ENCODE measurements at places on chromosomes 13 and 19.

DNA sequence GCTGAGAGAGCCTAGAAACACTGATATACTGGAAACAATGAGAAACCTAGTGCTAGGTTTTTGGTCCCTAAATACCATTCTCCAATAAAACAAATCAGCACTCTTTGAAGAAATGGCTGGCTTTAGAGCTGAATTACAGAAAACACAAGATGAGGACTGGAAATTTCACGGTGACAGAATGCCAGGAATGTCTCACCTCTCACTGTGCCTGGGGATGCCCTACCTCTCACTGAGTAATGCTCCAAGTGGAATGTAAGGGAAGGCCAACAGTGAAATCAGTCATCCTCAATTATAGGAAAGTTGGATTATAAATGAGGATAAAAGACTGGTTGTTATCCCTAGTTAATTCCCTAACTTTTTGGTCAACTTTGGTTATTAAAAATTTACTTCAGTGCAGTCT lies 259.0 kb downstream of the NALCN start:
- no peak for DNase-seq

DNA sequence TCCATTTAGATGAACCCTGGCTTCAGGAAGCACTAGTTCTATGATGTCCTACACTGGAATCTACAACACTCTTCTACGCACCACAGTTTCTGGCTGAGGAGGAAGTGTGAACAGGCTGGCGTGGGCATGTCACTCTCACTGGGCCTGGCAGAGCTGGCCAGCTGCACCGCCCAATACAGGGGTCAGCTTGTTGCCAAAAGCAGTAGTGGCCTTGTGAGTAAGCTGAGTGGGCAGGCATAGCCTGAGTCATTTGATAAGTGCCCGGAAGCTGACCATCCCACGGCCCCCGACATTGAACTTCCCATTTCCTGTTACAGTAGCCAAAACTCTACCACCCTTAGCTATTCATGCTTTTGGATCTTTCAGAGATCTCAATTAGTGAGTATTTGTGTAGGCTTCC lies 240.9 kb upstream of the SERP2 start:
- no peak for DNase-seq

DNA sequence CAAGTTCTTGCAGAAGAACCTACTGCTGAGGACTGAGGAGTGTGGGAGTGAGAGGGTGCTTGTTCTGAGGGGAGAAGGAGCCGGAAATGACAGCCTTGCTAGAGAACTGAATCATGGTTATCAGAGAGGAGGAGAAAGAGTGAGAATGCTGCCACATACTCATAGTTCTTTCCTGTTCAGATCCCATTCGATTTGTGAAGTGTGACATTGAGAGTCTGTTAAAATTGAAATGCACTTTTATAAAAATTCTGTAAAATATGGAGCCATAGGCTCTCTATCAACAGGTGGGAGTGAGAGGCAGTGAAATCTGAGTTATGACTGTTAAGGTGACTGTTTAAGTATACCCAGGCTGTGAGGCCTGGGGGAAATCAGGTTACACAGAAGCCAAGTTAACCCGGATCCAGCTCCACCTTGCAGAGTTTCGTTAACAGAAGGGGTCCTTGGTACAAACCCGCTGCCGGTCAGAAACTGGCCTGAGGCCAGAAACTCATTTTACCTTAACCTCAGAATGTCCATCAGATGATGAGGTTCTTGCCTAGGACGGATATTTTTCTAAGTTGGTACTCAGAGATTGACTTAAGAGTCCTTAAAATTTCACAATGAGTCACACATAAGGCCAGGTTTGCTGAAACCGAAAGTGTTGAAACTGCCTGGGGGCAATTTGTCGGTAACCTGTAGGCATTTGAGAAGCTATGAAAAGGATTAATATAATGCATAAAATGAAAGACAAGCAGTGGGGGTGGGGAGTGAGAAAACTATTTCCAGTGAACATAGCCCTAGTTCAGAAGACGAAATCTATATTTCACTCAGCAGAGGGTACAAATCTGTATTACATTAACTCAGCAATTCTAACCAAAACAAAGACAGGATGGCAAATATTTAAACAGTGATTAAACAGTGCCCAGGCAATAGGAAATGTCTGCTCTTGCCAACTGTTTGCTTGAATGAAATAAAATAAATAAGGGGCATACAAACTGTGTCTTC lies 350.5 kb downstream of the KCNRG start:
- DNase-seq: peak; percentile 6

DNA sequence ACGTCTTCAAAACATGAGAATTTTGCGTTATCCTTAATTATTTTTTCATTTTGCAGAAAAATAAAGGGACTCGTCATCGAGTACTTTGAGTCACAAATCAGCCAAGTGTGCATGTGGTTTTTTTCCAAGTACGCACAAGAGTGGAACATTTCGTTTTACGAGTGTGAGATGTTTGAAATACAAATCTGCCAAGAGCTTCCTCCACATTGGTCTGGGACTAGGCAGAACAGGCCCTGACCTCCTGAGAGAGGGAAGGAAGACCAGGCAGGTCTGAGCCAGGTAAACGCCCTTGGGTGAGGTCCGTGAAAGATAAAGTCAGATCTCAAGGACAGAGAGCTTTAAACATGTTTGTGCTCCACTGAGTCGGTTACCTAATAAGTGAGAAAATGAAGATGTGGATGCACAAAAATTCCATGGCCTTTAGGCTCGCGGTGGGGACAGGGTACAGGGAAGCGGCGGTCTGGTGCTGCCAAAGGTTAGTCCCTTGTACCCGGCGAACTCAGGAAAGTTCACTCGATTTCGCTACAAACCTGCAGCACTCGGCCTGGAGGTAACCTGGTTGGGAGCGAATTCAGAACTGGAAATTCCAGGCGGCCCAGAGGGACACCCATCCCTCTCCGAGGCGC lies 473 bp upstream of the ITM2B start:
- DNase-seq: no peak

DNA sequence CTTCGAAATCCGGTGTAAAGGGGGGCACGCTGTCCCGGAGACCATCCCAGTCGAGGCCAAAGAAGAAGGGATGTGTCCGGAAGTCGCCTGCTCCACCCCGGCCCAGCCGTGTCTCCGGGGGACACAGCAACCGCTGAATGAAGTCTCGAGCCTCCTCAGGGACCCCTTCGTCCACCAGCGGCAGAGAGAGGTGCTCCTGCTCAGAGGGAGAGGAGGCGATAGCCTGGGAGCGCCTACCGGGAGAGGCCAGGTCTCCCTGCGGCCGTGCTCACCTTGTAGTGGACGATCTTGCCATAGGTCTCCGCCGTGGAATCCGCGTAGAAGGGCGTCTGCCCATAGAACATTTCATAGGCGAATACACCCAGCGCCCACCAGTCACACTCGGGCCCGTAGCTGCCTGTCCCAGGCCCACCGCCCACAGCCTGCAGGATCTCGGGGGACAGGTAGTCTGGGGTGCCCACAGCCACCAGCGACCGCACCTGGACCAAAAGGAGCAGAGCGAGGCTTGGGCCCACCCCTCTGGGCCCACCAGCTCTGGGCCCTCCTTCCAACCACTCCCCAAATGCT lies 4.8 kb downstream of the DMPK start:
- no peak for DNase-seq

- DNase-seq: no peak
These were observed 51.5 kb downstream of the ATP7B start for GRCh38 chr13:51959773-51960172.

DNA sequence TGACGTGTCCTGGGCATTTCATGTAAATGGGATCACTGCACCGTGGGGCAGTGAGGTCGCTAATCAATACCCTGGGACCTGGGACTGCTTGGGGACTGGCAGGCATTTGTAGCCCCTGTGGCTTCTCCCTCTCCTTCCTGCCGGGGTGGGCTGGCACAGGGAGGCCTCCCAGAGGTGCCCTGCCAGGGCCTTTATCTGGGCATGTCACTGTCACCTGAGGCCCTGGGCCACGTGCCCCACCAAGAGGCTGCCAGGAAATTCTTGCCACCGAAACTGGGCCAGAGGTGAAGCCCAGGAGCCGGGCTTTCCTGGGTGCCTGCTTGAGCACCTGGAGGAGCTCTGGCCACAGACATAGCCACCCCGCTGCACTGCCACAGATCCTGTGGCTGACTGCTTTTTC lies 1.8 kb upstream of the NMRK2 start:
- no peak for DNase-seq

DNA sequence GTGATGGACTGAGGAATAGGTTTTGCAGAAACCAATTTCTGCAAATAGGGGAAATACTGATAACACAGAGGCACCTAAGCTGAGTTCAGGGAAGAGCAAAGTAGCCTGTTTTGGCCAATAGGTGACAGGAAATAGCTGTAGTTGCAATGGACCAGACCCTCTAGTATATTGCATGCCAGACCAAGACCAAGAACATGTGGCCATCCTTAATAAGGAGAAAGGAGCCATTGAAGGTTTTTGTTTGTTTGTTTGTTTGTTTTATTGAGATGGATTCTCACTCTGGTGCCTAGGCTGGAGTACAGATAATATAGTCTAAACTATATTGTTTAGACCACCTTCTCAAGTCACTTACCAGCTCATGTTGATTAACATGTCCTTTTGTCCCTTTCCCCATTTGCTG lies 101.5 kb downstream of the ZNF557 start:
- no peak for DNase-seq

DNA sequence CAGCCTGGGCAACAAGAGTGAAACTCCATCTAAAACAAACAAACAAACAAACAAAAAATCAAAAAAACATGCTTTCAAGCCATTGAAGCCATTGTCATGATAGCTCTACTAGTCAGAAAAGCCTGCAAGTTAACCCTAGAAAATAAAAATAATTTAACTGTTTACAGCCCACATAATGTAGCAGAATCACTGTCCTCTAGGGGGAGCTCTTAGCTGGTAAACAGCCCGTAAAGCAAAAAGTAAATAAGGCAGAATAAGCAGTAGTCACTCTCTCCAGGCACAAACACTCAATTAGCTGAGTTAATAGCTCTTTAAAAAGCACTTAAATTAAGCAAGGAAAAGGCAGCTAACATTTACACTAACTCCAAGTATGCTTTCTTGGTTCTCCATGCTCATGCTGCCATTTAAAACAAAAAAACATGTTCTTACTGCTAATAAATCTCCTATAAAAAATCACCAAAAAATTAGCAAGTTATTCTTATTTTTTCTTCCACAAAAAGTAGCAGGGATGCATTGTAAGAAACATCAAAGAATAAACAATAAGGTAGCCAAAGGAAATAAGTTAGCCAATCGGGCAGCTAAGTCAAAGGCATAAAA lies 11.3 kb downstream of the LILRB4 start:
- no peak for DNase-seq

DNA sequence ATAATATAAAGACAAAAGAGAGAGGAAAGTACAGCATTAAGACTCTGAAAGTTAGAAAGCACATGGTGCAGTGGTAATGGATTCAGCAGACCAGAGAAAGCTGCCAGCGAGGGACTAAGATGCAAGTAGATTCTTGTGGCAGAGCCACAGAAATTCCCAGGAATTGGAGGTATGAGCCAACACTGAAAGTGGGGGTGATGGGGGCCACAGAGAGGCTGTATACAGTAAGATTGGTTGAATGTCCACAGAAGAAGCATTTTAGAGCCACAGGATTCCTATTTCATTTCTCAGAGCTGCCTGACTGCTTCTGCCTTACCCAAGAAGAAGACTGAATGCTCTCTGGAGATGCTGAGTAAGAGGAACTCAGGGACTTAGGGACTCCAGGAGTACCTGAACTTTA lies 295.0 kb downstream of the LMO7 start:
- no peak for DNase-seq

DNA sequence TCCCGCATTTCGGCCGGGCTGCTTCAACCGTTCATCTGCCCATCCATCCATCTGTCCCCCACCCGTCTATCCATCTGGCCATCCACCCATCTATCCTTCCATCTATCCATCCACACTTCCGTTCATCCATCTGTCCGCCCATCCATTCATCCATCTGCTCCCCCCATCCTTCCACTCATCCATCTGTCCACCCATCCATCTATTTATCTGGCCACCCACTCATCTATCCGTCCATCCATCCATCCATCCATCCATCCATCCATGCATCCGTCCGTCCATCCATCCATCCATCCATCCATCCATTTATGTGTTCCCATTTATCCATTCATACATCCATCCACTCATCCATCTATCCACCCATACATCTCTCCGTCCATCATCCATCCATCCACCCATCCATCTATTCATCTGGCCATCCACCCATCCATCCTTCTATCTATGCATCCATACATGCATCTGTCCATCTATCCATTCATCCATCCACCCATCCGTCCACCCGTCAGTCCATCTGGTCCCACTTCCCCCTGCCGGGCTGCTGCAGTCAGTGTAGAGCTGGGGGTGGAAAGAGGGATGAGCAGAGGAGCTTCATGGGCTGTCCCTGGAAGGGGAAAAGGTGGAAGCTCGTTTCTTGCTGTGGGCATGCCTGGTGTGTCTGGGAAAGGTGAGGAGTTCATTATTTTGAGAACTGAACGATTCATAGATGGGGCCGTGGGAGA lies 722 bp downstream of the HSD11B1L start:
- DNase-seq: no peak

GRCh38 chr19:8642561-8642960 lies 12.1 kb downstream of the NFILZ start:
- no peak for DNase-seq

GRCh38 chr13:23752111-23753001 lies 136.8 kb downstream of the MIPEP start:
- DNase-seq: no peak

DNA sequence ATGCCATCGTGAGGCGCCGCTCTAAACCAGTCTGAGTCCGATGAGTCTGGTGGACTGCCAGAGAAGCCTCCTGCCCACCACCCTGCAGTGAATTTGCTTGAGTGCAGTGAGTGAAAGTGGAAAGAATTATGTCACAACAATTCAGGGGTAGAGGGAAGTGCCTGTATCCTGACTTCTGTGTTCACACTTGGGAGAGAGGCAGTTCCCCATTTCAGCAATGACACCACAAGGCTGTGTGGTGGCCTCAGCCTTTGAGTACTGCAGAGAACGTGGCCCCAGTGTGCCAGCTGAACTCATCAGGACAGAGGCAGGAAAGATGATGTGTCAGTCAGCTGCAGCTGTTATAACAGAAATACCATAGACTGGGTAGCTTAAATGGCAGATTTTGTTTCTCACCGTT lies 155.6 kb downstream of the COG6 start:
- no peak for DNase-seq

DNA sequence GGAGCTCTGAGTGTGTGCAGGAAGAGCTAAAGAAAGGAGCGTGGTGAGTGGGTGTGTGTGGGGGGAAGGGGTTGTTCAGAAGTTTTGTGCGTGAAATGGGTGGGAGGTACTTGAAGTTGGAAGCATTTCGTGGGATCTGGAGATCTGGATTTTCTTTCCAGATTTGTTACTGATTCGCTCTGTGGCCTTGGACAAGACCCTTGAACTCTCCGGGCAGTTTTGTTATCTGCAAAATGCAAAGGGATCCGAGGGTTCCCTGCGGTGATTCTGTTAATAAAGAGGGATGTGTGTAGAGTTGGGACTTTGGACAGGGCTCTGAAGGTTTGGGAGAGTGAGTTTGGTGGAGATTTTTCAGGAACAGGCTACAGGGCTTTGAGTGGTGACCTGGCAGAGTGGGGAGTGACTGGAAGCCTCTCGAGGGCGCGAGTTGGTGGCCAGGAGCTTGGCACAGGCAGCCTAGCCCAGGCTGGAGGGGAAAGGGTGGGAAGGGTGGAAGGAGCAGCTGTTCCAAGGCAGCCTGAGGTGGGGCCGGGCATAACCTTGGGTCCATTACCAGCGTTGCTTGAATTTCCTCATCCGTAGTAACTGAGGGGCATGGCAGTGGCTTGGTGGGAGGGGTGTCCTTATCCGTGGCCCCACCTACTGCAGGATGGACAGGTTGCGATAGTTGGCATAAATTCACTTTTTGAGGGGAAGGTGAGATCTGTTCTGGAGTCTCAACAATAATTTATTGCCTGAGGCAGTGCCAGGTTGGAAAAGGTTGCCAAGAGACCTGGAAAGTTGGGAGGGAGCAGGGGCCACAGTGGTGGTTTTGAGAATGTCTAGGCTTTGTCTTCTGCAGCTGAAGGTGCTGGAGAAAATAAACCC lies 2.1 kb downstream of the ACTN4 start:
- no peak for DNase-seq

- no peak for DNase-seq
These were observed 25.6 kb downstream of the EPS15L1 start for GRCh38 chr19:16446108-16446723.
